ENCODE measurements at places on chromosomes 7 and 10. TPM values are rescaled to one million over a fixed set of nuclear protein-coding genes. Genes with fewer than 3 reads are reported as not detected.
A peak's percentile ranks its signal among the peaks of the same experiment; 100 is the strongest.

The GNAI1 gene
- total RNA-seq, result 1.1 TPM

The C7orf57 gene
- total RNA-seq, result 0.15 TPM

The SAMD8 gene
- 13.8 TPM for total RNA-seq

The AVPI1 gene
- 1.9 TPM for total RNA-seq

The AOC1 gene
- total RNA-seq, result not detected

The HKDC1 gene
- total RNA-seq, result 0.61 TPM

The TAC1 gene
- not detected for total RNA-seq

The EN2 gene
- total RNA-seq, result not detected

The POU6F2 gene
- total RNA-seq, result not detected

The ZNF487 gene
- 1.9 TPM for total RNA-seq

The SOSTDC1 gene
- total RNA-seq, result not detected

GRCh38 chr10:43352951-43353350 lies 18.5 kb upstream of the FXYD4 start:
- DNase-seq, result no peak

- DNase-seq, result no peak
Observed at GRCh38 chr7:80135309-80136104, 876 bp downstream of the GNAI1 start.

- no peak for DNase-seq
Observed at GRCh38 chr10:104631946-104632345, 9.1 kb upstream of the SORCS3 start.

- DNase-seq, result no peak
Observed at GRCh38 chr7:93030605-93031225, 87.1 kb downstream of the SAMD9 start.

GRCh38 chr10:133608855-133609254 lies 17.7 kb downstream of the FRG2B start:
- no peak for DNase-seq

DNA sequence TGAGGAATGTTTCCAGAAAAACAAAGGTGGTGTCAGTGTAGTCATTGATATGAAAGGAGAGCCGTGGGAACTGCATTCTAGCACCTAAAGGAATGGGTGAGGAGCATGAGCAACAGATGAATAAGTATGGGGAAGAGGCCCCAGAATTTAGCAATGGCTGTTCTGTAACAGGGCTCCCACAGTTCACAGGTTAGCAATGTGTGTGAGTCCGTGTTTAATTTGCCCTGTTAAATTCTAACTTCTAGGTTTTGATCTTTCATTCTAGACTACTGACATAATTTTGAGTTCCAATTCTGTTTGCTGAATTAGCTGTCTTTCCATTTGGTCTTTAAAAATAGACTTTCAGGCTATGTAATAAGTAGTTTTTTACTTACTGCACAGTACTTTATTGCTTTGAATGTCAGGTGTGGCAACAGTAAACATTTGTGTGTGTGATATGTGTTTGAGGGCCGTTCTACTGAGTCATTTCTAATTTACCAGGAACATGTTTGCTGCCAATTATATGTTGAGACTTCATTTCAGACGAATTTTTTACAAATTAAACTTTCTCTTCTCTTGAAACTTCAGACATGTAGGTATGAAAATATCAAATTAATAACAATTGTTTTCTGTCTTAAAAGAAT lies 8.8 kb downstream of the STK17A start:
- no peak for DNase-seq

DNA sequence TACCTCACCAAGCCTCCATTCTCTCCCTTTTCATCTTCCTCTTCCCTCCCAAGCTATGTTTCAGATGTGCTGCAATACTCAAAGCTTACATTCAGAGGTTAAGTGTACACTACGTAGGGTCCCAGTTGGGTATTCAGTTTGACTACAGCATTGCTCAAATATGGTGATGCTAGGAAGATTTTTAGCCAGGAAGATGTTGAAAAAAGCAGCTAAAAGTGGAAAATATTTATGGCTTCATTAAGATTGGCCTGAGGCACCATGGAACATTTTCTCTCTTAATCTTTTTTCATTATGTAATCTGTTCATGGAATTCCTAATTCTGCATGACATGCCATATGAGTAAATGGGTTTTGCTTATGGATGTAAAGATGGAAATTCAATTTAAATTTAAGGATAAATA lies 72.0 kb upstream of the ABCB5 start:
- DNase-seq, result no peak

DNA sequence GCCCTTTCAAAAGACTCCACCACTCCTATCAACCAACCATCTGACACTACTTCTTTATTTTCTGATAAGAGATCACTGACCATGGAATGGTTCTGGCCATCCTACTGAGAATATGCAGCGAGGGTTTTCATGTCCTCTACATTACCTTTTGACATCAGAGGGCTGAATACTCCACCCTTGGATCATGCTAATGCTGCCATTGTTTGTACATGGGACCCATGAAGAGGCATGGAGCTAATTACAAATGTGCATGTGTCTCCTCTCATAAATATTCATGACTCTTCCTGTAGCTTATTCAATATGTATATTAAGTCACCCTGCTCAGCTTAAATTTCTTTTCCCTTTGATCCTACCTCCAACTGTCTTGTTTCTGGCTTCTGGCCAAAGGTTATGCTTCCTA lies 1065.8 kb upstream of the GHITM start:
- no peak for DNase-seq

DNA sequence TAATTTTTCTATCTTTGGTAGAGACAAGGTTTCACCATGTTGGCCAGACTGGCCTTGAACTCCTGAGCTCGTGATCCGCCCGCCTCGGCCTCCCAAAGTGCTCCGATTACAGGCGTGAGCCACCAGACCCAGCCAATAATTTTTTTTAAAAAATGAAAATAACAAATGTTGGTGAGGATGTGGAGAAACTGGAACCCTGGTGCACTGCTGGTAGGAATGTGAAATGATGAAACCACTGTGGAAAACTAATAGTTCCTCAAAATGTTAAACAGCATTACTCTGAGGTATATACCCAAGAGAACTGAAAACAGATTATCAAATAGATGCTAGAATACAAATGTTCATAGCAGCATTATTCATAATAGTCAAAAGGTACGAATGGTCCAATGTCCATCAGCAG lies 23.0 kb upstream of the YWHAG start:
- no peak for DNase-seq

GRCh38 chr7:152588350-152588749 lies 87.6 kb downstream of the XRCC2 start:
- DNase-seq, result no peak

GRCh38 chr7:151094675-151095074 lies 8.4 kb downstream of the AGAP3 start:
- DNase-seq, result no peak

- no peak for DNase-seq
Observed at GRCh38 chr10:130039141-130039540, 71.5 kb downstream of the C10orf143 start.

DNA sequence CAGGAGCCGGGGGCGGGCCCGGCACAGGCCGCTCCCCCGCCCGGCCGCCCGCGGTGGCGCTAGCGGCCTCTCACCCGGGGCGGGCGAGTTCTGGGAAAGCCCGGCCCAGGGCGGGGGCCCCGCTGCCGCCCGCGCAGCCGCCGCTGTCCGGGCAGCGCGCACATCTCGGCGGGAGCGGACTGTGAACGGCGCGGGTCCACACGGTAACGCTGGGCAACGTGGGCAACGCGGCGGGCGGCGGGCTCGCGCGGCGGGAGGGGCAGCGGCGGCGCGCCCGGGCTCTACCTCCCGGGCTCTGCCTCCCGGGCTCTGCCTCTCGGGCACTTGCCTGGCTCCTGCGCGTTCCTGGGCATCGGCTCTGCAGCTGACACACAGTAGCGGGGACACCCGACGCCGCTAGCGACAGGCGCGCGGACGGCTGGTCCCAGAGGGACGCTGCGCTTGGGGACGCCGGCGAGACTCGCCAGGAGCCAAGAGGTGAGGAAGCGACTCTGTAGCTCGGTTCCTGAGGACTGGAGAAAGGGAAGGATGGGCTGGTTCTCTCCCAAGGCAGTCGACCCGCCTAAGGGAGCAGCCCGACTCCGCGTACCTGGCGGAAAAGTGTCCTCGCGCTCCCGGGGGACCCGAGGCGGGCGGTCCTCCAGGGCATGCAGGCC lies at the start of gene PLCE1:
Gene PLCE1, plus strand, starts transcription at position 150 of the 656 bp plus-strand sequence. CDS start 37,116 bp downstream, outside the sequence.
- no peak for DNase-seq

DNA sequence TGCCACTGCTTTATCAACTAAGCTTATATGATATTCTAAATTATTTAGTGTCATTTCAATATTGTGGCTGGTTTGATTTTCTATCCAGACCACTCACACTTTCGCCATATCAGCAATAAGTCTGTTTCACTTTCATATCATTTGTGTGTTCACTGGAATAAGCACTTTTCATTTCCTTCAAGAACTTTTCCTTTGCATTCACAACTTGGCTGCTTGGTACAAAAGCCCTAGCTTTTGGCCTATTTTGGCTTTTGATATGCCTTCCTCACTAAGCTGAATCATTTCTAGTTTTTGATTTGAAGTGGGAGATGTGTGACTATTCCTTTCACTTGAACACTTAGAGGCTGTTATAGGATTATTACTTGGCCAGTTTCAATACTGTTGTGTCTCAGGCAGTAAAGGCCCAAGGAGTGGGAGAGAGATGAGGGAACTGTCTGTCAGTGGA lies 120.9 kb upstream of the NAMPT start:
- no peak for DNase-seq

GRCh38 chr10:52814506-52814905 lies 41.9 kb upstream of the MBL2 start:
- no peak for DNase-seq

DNA sequence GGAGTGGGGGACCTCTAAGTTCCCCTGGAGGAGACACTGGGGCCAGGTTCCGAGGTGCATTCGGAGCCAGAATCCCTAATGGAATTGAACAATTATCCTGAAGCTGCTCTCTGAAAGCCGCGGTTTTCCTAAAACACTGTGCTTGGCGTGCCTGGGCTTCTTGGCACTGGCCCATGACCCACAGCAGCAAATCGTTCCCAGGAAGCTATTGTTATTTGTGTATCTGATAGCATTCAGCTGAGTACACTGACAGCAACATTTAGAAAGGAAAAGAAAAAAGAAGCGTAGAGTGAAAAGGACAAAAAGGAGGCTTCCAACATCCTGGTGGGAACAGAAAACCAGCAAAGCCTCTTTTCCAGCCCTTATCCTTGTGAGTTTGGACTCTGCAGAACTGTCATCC lies 339.8 kb downstream of the FRMD4A start:
- no peak for DNase-seq

DNA sequence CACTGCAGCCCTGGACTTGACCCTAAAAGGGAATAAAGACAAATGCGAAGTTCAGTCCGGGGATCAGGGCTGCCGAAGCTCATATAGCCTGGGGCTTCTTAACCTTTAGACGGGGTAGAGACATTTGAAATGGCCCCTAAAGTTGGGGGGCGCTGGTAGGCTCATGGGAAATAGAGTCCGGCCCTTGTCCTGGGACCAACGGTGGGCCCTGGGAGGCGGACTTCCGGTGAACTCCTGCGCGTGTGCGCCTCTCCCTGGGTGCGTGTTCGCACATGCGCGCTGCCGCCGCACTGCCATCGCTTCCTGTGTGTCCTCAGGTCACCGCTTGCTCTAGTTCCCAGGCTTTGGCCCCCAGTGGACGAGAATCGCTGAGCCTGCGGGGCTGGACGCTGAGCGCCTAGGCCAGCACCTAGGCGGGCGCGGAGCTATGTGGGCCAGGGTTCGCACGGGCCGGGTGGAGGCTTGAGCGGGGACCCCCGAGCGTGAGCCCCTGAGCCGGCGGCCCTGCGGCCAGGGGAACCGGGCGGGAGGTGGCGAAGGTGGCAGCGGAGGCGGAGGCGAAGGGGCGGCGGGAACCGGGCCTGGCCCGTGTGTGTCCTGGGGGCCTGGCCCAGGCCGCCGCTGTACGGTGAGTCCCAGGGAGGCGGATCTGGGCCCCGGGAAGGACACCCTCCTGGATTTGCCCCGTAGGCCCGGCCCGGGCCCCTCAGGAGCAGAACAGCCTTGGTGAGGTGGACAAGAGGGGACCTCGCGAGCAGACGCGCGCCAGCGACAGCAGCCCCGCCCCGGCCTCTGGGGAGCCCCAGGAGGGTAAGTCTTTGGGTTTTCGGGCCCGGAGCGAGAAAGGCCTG lies 23.0 kb upstream of the ZNF12 start:
- peak; percentile 90 for DNase-seq

DNA sequence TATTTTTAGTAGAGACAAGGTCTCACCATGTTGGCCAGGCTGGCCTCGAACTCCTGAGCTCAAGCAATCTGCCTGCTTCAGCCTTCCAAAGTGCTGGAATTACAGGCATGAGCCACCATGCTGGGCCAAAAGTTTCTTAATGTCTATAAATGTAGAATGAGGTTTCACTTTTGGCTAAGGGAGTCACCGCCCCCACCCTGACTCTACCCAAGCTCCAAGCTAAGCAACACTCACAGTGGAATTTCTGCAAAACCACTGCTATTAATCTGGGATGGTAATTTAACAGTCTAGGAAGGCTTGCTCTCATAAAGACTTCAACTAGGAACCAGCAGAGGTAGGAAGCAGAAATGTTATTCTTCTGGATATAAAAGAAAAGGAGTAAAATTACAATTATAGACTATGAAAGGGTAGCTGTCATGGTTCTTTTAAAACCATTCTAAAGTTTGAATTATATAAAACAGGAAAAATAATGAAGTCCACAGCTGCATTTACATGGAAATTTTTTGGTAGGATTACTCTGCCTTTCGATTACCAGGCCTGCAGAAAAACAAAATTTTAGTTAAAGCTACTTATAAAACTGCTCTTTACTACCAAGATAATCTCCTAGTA lies 211.6 kb downstream of the SFMBT2 start:
- DNase-seq, result no peak

DNA sequence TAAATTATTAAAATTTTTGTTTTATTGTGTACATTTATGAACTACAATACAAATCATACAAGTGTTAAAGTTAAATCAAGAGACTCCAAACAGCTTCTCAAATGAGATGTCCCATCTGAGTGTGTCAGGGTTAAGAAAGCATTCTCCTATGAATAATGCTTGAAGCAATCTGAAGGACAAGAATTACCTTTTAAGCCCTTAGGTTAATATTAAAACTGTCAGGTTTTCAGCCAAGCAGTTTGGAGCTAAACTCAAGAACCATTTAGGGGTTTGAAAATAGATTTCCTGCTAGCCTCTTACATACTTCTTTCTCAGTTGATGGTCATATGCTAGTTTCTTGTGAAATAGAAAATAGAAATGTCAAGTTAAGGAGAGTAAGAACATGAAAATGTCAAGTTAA lies 38.3 kb downstream of the LIPJ start:
- no peak for DNase-seq

- no peak for DNase-seq
Observed at GRCh38 chr7:78634093-78634492, 819.4 kb downstream of the MAGI2 start.

- peak; percentile 57 for DNase-seq
Observed at GRCh38 chr10:5447611-5448071, 35.3 kb downstream of the NET1 start.

DNA sequence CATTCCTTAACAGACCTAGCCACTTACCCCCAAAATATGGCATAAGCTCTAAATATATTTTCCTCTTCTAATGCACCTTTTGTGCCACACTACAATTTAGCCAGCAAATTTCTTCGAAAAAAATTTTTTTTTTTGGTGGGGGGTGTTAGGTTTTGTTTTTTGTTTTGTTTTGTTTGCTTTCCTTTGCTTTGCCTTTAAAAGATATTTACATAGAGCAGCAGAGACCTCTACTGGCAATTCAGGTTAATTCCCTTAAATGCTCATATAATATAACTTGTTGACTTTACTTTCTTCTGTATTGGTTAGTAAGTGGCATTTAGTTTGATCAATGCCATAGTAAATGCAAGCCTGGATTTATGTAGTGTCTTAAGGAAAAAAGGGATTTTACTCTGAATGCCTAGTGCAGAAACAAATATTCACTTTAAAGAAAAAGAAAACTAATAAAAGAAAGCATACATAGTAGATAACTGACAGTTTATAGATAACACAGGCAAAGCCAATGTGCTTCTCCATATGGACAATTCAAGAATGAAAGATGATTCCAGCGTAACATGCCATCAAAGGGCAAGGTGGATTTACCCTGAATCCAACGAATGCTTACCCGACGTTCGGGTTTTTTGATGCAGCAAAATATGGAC lies 1250.6 kb downstream of the GATA3 start:
- no peak for DNase-seq

Data from activated CD8-positive, alpha-beta memory T cell treated with anti-CD3 and anti-CD28 coated beads, Interleukin-2, amount 10 ng/mL, durations not matched to agents 7 days and 5 days (primary cell).